Stimulated activated CD8-positive, alpha-beta memory T cell treated with anti-CD3 and anti-CD28 coated beads, Interleukin-4, amount 100 ng/mL, for 24 hours (primary cell): ENCODE measurements at places on chromosomes 5 and 9.

DNA sequence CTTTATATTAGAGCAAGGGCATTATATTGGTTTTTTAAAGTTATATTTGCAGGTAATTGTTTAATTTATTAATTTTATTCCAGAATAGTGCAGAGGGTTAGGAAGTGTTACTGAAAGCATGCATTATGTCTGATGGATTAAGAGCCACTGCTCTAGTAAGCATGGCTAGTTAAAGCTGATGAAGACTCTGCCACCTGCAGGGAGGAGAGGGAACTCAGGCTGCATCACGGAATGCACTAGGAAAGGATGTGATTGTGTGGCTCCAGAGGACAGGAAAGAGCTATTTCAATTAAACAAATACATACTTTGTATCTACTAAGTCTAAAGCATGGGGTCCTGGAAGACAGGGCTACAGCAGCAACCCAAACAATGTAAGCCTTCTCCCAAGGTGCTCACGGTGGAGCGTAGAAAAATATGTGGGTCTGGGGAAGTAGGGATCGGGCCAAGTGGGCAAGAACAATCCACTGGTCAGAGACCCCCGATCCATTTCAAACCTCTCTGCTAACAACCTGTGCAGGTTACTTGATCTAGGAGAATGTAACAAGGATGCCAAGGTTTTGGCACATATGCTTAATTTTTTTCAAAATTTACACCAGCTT, 15.3 kb upstream of the GRXCR2 start:
- no peak for DNase-seq

- DNase-seq, result no peak
Measured at GRCh38 chr5:74294231-74294705, 346.3 kb downstream of the ENC1 start.

DNA sequence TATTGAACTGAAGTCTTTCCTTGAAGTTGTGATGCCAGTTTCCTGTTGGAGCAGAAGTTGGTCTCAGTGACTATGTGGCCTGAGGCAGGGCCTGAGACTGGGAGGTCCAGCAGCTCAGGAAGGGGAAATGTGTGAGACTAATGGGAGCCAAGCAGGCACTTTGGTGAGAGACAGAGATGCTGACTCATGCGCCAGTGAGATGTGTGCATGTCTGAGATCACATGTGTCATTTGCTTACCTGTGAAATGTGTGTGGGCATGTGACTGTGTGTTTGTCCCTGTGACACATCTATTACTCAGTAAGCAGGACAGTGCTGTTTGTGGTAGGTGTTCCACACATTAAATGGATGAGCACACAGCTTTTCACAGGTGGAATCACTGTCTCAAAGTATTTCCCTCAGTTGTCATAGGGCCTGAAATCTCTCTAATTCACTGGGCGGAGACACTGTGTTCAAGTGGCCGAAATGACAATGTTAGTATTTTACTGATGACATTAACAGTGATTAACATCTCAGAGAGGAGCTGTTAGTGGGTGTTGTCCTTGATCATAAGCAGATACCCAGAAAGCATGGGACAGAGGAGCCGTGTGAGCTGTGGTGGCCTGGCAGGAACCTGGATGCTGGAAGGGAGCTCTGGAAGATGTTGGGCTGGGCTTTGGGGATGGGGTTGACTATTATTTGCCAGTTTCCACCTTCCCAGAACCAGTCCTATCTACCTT, 7.4 kb downstream of the NPR2 start:
- peak; percentile 22 for DNase-seq

DNA sequence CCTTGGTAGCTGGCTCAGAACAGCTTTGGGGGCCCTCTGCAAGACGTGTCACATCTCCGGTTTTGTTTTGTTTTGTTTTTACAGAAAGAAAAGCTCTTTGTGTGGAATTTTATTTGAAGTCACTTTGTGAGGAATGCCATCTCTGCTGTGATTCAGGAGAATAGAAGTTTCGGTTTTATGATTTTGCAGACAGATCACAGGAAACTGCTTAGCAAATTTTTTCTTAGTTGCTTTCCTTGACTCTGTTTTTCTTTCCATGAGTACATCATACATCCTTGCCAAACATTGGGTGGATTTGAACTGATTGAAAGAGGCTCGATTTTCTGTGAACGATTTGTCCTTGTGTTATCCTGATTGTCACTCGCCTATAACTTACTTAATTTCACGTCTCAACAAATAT, 5.1 kb downstream of the SEMA5A start:
- no peak for DNase-seq

DNA sequence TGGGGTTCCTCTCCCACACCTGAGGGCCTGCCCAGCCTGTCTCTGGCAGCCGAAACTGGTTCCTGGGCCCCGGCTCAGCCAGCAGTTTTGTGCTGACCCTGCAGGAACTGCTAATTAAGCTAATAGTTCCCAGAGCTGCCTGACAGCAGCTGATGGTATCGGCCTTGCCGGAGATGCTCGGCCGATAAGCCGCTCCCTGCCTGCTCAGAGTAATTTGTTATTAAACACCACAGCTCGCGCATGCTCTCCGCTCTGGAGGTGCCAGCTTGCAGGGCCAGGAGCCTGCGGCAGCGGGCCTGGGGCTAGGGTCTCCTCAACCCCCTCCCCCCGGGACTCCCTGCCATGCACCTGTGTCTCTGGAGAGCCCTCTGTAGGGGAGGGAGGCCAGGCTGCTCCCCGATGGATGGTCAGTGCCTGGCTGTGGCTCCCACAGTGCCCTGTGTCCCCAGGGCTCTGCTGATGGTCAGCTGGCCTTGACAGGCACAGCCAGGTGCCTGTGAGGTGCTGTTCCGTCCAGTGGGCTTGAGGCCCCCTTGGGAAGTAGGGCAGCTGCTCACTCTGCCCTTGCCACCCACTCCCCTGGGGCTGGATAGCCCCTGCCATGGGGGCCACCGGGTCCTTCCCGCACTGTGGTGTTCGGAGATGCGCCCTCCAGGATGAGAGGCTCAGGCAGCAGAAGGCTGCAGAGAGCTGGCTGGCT, 41.7 kb downstream of the RXRA start:
- DNase-seq, result no peak

- no peak for DNase-seq
Measured at GRCh38 chr9:82353631-82354278, 365.2 kb downstream of the SPATA31D1 start.

DNA sequence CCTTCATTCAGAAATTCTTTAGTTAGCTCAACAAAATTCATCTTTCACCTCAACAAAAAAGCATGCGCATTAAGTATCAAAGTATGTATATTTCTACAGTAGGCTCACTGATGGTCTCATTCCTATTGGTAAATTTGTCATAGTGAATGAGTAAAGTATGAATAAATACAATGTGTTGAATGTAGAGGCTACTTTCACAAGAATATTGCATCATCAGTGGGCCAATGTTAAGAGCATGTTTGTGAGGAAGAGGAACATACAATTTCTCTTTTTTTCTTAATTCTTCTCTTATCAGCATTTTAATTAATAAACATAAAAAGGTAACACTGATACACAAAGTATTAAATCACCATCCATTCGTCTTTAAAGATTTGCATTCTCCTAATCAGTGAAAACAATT, 505.1 kb downstream of the CETN3 start:
- DNase-seq, result no peak

- DNase-seq, result no peak
Measured at GRCh38 chr5:103244398-103244797, 14.2 kb upstream of the MACIR start.
